ENCODE measurements at places on chromosomes 4 and X.

DNA sequence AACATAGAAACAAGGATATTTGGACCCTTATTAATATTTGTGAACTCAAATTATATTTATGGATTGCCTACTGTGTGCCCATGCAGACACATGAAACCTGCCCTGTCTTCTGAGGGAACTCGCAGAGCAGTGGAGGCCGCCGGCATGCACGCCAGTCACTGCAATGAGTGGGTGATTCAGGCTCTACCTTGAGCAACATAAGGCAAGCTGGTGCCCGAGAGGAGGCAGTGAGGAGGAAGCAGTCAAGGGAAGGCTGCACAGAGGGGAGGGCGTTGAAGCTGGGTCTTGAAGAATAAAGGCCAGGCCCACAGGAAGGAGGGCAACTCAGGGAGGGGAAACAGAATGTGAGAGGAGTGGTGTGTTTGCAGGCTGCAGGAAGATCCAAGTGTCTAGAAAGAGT is 52.8 kb downstream of the PPEF2 start:
- DNase-seq: no peak

DNA sequence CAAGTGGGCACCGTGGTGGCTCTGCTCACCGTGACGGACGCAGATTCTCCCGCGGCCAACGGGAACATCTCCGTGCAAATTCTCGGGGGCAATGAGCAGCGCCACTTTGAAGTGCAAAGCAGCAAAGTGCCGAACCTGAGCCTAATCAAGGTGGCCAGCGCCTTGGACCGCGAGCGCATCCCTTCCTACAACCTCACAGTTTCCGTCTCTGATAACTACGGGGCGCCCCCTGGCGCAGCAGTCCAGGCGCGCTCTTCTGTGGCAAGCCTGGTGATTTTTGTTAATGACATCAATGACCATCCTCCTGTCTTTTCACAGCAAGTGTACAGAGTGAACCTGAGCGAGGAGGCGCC is 2.7 kb downstream of the FAT4 start:
- DNase-seq: no peak

DNA sequence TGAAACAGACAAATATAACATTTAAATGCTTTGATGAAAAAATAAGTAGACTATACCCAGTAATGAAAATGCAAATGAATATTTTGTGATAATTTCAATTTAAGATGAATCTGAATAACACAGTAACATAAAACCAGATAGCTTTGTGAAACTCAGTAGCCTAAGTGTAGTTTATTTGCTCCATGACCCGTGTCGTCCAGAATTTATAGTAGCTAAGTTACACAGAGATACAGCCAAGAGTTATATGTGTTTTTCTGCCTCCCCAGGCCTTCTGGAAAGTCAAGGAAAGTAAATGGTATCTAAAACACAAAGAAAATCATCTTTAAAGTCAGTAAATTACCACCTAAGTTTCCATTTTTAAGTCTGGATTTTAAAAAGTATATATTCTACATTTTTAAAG is 26.7 kb downstream of the HPGD start:
- DNase-seq: no peak

DNA sequence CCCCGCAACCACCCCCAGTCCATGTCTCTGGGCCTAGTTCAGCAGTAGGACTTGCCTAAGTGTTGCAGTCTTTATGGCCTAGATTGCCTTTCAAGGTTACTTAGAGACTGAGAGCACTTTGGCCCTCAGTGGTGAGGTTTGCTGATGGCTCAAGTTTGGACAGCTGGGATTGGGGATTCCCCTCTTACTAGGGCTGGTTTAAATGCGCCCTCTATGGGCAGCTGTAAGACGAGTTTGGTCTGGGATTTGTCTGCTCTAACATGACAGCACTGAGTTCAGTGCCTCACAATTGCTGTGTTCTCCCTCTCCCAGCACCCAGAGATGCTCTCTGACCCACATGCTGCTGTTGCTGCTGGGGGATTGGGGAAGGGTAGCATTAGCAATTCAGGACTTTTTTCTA is 23.1 kb downstream of the DACH2 start:
- no peak for DNase-seq

DNA sequence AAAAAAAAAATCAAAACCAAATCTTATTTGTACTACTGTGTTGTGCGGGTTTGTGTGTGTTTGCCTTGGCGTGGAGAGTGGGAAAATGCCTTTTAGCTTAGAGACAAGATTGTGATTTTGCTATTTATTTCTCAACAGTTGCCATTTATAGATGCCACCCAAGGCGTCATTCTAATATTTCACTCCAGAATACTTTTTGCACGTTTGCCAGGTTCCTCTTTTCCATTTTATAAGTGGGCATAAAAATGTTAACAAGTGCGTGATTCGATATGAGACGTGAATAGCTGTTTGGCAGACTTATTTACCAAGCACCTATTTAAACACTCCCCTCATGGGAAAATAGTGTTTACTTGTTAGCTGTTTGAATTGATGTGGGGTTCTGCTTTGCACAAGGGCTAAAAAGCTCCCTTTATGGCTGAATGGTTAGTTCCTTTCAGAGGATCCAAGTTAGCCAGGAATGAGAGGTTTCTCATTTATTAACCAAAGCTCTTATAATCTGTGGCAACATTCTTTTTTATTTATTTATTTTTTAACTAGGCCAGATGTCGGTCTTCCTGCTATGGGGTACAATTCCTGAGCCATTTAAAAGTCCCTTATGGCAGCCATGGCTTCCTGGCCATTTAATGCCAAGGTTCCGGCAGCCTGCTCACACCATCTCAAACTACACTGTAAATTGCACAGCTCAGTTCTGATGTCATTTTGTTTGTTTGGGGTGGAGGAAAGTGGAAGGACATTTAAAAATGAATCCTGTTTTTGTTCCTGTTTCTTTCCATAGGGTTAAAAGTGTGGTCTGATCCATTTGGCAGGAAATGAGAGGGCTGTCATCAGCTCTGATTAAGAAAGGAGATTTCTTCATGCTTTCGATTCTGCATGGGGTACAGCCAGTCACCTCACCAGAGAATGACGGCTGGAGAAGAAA is 14.6 kb downstream of the SMIM20 start:
- no peak for DNase-seq

GRCh38 chr4:113212613-113213012 is 163.2 kb downstream of the ANK2 start:
- DNase-seq: no peak

DNA sequence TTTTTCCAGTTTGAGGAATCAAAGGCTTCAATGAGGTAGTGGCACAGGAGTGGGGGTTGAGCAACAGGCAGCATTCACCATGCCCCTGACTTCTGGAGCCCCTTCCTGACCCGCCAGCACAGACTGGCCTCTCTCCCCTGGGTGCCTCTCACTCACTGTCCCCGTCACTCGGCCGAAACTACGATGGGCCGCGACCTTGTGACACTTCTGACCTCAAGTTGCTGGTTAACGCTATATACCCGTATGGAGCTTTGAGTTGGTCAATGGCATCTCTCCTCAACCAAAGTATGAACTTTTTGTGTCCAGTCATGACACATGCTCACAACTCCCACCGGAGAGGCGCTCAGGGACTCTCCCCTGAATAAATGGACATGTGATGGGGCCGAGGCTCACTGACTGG is 72.1 kb downstream of the IRF2 start:
- no peak for DNase-seq

DNA sequence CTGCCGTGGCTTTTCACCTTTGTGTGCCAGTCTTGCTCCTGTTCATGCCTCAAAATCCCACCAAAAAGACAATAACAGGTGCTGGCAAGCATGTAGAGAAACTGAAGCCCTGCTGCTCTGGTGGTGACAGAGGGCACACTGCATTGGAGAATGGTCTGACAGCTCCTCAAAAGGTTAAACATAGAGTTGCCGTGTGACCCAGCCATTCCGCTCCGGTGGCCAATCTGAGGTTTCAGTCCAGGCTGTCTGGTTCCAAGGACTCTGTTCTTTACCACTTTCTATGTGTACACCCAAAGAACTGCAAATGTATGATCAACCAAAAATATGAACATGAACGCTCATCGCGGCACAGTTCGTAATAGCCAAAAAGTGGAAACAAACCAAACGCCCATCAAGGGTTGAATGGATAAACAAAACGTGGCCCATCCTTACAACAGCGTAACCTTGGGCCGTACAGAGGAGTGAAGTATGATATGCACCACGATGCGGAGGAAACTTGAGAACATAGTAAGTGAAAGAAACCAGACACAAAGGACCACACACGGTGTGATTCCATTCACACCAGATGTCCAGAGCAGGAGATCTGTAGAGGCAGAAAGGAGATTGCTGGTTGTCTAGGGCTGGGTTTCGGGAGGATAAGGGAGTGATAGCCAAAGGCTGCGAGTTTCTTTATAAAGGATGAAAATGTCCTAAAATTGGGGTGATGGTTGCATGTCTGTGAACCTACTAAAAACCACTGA is 33.6 kb upstream of the WFS1 start:
- DNase-seq: no peak

DNA sequence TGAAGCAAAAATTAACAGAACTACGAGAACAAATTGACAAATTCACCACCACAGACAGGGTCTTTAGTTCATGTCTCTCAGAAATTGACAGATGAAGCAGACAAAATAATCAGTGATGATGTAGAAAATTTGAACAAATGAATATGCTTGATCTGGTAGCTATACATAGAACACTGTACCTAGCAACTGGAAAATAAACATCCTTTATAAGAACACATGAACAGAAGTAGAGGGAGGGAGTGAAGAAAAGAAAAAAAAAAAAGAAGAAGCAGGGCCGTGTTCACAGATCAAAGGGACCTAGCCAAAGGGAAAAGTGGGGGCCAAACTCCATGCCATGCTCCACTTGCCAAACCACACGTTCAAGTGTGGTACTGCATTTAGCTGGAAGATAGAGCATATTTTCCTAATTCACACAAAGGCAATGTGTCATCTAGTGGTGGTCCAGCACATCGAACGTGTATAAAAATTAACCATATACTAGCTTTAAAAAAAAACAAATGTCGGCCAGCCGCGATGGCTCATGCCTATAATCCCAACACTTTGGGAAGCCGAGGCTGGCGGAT is 5.6 kb upstream of the THOC2 start:
- no peak for DNase-seq

- DNase-seq: peak; percentile 67
Measured at GRCh38 chrX:102697494-102697893, 14.8 kb upstream of the GPRASP2 start.

DNA sequence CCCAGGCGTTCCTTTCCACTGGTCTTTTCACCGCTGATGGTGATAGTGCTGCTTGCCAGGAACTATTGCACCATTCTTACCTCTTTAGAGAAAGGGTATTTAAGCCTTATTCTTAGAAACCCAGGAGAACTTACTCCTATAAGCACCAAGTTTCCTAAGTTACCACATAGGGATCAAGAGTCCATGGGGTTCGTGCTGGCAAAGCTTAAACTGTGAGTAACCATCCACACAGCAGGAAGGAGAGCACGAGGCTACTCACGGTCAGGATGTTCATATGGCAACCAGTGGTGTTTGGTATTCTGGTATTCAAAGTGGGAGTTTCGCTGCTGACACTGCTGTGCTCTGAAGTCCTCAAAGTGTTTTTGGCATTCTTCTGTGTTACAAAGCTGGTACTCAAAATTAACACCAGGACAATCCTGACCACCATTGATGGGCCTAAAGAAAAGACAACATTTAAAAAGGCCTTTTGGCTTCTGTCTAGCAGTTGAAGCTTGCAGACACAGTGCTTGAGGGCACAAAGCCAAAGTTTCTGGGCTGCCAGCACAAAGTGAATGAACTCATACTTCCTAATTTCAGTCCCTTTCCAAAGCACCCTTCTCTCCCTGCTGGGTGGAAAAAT is 256.9 kb downstream of the ADAMTS3 start:
- DNase-seq: peak; percentile 79

DNA sequence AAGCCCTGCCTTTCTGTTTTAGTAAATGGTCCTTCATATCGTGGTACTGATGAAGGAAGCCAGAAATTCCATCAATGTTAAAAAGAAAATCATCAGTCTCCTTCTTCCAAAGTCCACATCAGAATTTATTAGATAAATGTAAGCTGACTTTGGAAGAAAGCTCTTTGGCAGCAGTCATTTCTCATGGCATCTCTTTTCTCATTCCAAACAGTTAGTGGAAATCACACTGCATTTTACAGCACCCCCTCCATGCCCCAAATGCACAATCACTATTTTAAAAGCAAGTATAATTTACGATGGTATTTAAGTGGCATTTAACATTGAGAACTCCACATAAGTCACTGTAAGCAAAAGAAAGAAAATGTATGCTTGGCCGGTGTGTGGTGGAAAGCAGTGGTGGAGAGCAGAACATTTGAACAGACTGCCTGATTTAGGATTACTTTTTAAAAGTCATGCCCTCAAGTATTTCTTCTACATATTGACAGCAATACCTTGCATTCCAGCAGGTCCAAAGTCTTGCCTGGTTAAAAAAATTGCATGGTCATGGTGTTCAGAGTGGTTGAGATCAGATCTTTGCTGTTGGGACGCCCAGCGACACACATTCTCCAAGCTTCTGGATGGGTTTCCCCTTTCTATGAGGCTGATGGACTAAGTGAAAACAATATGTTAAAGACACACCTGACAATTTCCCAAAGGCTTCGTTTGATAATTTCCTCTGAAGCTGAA is 248.6 kb downstream of the ADAMTS3 start:
- no peak for DNase-seq

DNA sequence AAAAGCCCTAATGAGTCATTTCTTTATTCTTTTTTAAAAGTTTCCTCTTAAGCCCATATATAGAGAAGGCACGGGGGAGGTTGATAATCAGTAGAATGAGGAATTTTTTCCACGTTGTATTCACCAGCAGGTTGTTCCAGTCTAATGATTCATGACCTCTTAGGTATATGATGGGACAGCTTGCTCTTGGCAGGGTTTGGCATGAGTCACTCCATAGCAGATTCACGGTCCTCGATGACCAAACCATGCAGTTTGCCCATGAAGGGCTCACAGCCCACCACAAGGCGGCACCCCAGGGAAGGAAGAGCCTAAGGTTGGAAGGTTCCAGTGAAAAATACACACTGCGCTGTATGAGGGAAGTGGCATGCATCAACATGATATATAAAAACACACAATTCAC is 623.8 kb upstream of the DIPK2B start:
- DNase-seq: peak; percentile 0

GRCh38 chrX:53440621-53441517 is 6.7 kb upstream of the HSD17B10 start:
- peak; percentile 48 for DNase-seq

- DNase-seq: no peak
Measured at GRCh38 chrX:15781961-15782699, 8.2 kb upstream of the ZRSR2 start.

DNA sequence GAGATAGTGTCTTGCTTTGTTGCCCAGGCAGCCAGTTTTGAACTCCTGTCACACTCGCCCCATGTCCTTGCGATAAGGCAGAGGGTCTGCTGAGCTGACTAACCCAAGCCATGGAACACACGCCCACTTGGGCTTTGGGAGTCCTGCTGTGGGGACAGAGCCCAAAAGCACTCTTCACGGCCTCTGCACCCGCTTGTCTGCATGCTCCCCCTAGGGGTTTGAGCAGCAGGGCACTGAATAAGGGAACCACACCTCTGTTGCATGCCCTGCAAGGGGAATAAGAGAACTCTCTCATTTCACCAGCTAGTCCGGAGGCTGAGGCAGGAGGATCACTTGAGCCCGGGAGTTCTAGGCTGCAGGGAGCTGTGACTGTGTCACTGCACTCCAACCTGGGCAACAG is 166.0 kb downstream of the STAG2 start:
- no peak for DNase-seq

Measured in NCI-H446 treated with DMSO at 0.1 percent for 48 hours (cell line).